Mammary microvascular endothelial cell (primary cell): ENCODE measurements at places on chromosomes 7 and 10. TPM values are rescaled to one million over a fixed set of nuclear protein-coding genes. Genes with fewer than 3 reads are reported as not detected.

The CCL24 gene
- total RNA-seq = not detected in 2 replicates

The TUBAL3 gene
- 0.07 and 0.20 TPM in 2 replicates for total RNA-seq

The GBX1 gene
- total RNA-seq = not detected in 2 replicates

The TFR2 gene
- under 0.01 and 0.44 TPM in 2 replicates for total RNA-seq

The GPC2 gene
- total RNA-seq = 0.89 and 1.00 TPM in 2 replicates
